ENCODE measurements at places on chromosomes 12 and 14. TPM values are rescaled to one million over a fixed set of nuclear protein-coding genes. Genes with fewer than 3 reads are reported as not detected.

DNA sequence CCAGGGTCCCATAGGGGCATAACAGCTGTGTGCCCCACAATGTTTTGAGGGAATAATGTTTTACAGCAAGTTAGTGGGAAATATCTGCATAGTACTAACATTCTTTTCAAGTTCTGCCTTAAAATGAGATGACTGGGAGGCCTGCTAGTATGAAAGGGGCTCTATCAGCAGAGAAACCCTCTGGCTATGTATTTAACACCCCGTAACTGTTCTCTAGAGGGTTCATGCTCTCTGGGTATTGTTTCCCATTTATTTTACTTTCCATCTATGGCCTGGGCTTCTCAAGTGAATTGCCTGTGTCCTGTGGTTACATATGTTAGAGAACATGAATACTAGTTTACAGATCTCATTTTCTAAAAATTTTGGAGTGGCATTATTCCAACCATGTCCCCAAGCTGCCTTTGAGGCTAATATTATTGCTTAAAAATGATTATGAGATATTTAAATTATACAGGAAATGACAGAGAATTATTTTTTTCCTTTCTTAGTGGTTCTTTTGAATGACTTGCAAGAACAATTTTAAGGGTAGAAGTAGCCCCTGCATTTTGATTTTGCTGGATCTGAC lies 37.5 kb downstream of the GNG2 start:
- DNase-seq: no peak
- no peak overlapping the region for H3K27ac ChIP-seq
- H3K27me3 ChIP-seq: no peaks in the 10 kb centered on the region

PLEKHH1 gene
- total RNA-seq: 0.50 TPM

CMA1 gene
- total RNA-seq: not detected

NRIP2 gene
- 0.13 TPM for total RNA-seq

AJUBA gene
- 111 TPM for total RNA-seq

HHIPL1 gene
- 2.0 TPM for total RNA-seq

KRT71 gene
- not detected for total RNA-seq

COCH gene
- 4.8 TPM for total RNA-seq
